ENCODE measurements at places on chromosomes 16 and 17.

- no peak for DNase-seq
These were observed 9.0 kb downstream of the TMEM11 start for GRCh38 chr17:21204935-21205334.

GRCh38 chr16:49116873-49117272, 164.8 kb downstream of the CBLN1 start:
- no peak for DNase-seq

DNA sequence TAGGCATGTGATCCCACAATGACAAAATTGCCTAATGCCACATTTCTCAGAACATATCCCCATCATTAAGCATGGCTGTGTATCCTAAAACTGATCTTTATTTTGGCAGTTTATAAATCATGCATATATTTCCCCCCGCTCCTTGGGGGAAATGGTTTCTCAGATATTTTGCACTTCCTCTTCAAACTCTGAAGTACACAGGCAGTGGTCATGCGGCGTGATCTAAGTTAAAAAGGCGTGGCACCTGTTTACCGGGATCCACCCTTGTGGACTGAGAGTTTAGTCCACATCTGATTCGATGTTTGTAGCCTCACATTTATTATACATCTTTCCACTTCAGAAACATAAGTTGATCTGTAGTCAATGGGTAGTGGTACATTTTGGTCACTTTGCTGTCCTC, 51.4 kb downstream of the USP10 start:
- no peak for DNase-seq

GRCh38 chr17:3826191-3826590, 19.9 kb downstream of the NCBP3 start:
- DNase-seq: no peak

DNA sequence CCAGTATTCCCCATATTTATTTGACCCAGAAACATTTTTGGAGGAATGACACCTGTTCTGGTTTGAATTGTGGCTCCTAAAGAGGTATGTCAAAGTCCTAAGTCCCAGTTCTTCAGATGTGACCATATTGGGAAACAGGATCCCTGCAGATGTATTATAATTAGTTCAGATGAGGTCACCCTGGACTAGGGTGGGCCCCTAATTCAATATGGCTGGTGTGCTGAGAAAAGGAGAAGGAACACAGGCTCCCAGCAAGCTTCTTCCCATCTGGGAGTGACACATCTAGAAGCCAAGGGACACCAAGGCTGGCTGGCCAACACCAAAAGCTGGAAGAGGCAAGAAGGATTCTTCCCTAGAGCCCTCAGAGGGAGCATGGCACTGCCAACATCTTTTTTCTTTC, 3.8 kb upstream of the GCSH start:
- DNase-seq: no peak

DNA sequence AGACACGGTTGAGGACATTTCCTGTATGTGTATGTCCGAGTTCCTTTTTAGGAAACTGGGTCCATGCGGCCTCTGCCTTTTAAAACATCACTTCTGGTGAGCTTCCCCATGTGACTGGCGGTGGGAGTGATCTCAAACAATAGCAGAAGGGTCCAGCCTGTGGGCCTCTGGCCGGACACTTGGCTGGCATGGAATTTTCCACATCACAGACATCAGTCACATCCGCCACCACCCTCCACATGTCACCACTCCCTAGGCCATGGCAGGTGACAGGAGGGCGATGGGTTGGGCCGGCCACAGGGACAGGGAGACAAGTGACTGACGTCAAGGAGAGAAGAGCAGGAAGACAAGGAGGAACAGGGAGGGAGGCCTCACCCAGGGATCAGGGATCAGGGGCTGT, 83.7 kb downstream of the DNAH17 start:
- DNase-seq: no peak

DNA sequence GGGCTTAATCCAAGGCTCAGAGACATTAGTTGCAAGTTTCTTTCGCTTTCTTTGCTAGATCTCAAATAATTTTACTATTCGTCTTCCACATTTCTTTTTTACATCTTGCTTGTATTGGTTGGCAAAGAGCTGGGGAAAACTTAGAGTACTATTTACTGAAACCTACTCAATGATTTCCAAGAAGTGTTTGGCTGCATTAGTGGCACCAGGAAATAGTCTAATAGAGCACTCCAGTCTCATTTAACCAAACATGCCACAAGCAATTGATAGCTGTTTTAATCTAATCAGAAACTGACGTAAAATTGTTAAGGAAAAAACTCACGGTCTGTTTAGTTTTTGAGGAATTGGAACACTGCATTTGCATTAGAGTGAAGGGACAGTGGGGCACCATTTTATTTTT, 29.0 kb downstream of the NUP93 start:
- DNase-seq: no peak

- DNase-seq: no peak
These were observed 69.8 kb upstream of the ANKFN1 start for GRCh38 chr17:56083475-56083874.

GRCh38 chr17:51064061-51064735, 56.5 kb downstream of the SPAG9 start:
- no peak for DNase-seq

DNA sequence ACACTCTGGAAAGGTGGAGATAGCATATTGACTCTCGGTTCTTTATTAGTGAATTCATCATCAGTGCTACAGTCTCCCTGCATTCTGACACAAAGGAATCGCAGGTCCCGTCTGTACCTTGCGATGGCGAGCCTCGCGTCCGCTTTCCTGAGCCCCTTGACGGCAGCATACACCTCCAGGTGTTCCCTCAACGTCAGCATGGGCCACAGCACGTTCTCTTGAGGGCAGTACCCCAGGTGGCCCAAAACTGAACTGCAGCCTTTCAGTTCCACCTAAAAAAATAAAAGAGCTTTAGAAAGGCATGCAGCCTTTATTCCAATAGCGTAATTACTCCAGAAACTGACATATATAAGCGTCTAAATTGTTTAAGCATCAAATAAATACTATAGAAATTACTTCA, 24.2 kb upstream of the ABCA9 start:
- no peak for DNase-seq

- no peak for DNase-seq
These were observed 69.0 kb upstream of the GNAO1 start for GRCh38 chr16:56122251-56122650.

- DNase-seq: no peak
These were observed 14.2 kb upstream of the NFATC3 start for GRCh38 chr16:68070806-68071517.

DNA sequence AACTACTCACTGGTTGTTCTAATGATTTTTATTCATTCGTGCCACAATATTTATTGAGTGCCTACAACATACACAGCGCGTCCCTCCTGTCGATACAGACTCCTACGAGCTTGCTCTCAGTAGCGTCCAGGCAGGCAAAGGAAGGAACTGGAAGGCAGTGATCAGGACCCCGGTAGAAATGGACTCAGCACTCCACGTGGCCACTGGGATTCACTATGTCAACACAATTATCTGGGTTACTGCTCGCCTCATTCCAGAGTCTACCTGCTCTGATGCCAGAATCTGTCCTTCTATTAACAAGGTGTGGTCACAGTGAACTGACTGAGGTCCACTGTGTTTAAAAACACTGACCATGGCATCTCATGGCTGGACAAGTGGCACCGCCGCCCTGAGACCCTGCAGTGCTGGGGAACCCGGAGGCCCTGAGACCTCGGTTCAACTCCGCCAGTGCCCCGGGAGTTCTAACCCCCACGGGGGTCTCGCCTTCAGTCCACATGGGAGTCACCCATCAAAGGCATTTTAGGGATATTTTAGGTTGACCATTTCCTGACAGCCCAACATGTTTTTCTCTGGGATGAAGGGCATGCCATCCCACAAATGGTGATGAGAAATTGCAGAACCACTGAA, 71.4 kb downstream of the ZFHX3 start:
- no peak for DNase-seq

DNA sequence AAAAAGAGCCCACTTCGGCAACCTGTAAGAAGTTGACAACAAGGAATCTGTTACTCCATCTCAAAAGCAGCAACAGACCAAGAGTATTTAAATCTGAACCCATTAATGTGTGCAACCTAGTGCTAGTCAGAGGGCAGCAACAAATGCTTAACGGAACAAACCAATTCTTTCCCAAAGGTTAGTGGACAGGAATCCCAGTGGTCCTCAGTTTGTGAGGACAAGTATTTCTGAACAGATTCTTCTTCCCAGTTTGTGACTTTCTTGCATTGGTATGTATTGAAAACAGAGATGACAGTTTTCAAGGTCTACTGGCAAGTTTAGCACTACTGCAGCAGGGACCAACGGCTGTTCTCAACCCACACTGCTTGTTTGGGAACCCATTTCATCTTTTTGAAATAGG, 2.9 kb downstream of the RPL26 start:
- no peak for DNase-seq

GRCh38 chr17:16939606-16940115, 32.3 kb downstream of the TNFRSF13B start:
- peak; percentile 38 for DNase-seq

DNA sequence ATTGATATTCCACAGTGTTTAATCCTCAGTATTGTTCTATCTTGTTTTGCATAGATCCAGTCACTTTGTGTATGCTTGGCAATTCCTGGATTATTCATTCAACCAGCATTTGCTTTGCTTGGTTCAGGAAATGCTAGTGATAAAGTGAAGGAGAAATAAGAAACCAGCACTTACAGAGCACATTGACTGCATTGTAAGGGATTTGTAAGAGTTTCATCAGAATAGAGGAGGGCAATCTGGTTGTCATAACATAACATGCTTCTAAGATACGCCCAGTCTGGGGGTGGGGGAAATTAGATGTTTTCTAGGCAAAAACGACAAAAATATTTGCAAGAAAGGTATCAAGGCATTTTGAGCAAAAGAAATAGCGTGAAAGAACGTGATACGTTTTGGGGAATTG, 40.4 kb downstream of the TNRC6A start:
- DNase-seq: no peak

DNA sequence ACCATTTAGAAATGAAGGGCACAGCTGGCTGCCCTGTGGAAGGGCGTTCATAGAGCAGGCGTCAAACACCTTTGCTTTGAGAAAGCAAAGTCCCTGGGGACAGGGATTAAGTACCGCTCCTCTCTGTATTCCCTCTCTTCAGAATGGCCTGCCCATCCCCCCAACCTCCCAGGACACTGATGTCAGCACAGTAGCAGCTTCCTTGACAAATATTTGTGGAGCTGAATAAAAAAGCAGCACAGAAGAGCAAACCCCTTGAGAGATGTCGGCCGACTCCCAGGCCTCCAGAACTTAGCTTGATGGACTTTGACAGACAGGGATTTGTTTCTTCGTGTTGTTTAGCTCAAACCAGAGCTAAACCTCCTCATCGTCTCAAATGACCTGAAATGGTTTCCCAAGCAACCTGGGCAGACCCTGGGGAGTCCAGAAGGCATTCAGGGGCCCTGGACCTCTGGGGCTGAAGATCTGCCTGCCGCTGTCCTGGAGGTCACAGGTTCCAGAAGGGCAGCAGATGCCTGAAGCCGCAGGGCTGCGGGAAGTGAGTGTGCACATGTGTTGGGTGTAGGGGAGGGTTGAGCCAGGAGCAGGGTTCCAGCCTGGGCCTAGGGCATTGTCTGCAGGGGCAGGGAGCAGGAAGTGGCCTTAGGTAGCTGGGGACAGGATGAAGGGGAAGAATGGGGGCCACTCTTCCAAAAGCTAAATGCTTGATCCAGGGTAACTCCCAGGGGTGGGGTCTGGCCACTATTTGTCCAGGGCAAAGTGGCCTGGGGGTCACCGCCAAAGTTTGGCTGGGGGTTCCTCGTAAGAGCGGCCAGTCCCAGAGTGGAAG, 42.3 kb upstream of the NKD1 start:
- DNase-seq: no peak

DNA sequence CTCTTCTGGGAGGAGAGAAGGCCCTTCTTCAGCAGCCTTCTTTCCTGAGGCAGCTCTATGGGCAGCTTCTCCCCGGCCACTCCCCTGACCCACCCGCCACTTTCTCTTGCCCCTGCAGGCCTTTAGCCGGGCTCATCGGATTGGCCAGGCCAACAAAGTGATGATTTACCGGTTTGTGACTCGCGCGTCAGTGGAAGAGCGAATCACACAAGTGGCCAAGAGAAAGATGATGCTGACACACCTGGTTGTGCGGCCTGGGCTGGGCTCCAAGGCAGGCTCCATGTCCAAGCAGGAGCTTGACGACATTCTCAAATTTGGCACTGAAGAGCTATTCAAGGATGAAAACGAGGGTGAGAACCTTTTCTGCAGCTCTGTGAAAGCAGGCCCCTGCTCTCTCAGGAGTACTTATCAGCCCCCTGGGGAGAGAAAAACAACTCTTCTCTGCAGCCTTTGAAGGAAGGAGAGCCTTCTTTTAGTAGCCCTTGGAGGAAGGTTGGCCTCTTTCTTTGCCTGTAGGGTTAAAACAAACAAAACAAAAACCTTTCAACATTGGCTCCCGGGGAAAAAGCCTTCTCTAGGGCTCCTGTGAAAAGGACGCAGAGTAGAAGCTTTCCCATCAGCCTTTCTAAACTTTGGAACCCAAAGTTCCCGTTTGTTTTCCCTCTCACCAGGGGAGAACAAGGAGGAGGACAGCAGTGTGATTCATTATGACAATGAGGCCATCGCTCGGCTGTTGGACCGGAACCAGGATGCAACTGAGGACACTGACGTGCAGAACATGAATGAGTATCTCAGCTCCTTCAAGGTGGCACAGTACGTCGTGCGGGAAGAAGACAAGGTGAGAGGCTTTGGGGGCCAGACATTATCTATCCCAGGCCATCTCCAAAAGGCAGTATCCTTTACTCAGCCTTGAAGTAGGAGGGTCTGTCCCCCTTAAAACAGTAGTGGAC, 12.7 kb downstream of the RNF227 start:
- peak; percentile 36 for DNase-seq

DNA sequence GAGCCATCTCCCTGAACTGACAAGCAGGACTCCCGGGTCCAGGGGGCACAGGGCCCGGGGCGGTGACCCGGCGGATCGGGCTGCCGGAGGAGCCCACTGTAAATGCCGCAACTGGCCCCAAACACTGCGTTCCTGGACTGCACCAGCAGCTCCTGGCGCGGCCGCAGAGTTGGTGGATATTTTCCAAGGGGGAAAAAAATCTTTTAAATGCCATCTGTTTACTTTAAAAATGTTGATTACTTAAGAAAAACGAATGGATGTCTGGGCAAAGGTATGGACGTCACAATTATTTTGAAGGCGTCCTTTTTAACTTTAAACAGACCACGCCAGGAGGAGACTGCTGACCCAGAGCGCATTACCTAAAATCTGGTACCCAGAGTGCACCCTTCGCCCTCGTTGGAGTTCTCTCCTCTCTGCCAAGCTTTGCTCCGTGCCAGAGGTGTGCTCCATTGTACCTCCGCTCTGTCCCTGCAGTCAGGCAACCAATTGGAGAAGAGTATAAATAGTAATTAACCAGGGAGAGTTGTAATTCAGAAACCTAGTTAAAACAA, 3.4 kb downstream of the HS3ST3B1 start:
- no peak for DNase-seq

GRCh38 chr16:53817117-53817755, 113.3 kb downstream of the FTO start:
- no peak for DNase-seq

DNA sequence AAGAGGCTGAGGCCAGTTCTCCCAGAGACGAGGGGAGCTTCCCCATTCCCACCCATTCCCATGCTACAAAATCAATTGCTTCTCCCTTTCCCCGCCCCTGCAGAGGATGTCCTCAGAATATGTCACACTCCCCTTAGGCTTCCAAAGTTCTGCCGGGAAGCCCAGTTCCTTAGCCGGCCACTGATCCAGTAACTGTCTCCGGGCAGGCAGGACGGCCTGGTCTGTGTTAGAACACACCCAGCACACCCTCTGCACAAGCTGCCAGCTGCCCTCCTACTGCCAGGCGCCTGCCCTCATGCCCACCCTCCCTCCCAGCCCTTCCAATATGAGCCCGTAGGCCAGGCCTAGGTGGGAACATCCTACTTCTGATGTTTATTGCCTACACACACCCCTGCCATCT, 31.1 kb downstream of the SGSM2 start:
- DNase-seq: no peak

GRCh38 chr16:11356573-11357331, 11.5 kb downstream of the RMI2 start:
- DNase-seq: no peak
